ENCODE measurements at places on chromosomes 5 and 9. TPM values are rescaled to one million over a fixed set of nuclear protein-coding genes. Genes with fewer than 3 reads are reported as not detected.
A peak's percentile ranks its signal among the peaks of the same experiment; 100 is the strongest.

- H3K4me3 ChIP-seq, result no peak overlapping the region
- H3K36me3 ChIP-seq, result peaks cover 39% of the 10 kb centered on the region
- H3K4me1 ChIP-seq, result no peaks in the 10 kb centered on the region
- H3K27ac ChIP-seq, result no peak overlapping the region
- no peaks in the 10 kb centered on the region for H3K27me3 ChIP-seq
These were observed 48.2 kb upstream of the RPL26L1 start for GRCh38 chr5:172910828-172911627.

DNA sequence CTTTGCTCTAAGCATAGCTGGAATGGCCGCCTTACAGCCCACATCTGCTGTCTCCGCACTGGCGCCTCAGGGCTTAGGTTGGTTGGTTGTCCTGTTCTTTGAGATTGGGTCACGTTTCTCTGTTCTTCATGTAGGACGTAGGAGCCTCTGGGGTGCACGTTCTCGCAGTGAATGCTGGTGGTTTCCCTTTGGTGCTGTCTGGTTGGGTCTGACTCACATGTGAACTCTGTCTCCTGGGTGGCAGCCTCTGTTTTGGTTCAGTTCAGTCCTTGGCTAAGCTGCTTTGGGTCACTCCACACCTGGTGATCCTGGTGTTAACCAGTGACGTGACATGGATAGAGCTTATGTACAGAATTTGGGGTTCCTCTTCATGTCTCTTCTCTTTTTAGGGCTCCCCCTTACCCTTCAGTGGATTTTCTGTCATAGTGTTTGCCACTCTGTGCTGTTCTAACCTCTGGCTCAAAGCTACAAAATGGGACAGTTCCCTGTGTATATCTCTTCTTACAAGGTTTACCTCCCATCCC, 12.6 kb upstream of the LPCAT1 start:
- no peaks in the 10 kb centered on the region for H3K36me3 ChIP-seq
- peak overlapping the region; percentile 81 for H3K27ac ChIP-seq
- peak overlapping the region; percentile 39 for H3K4me3 ChIP-seq
- no peaks in the 10 kb centered on the region for H3K27me3 ChIP-seq
- peaks cover 10% of the 10 kb centered on the region for H3K4me1 ChIP-seq
- DNase-seq, result peak; percentile 84

GRCh38 chr9:131423171-131423581, 29.3 kb downstream of the PRRC2B start:
- DNase-seq, result no peak
- H3K27ac ChIP-seq, result no peak overlapping the region
- H3K4me3 ChIP-seq, result no peak overlapping the region

DNA sequence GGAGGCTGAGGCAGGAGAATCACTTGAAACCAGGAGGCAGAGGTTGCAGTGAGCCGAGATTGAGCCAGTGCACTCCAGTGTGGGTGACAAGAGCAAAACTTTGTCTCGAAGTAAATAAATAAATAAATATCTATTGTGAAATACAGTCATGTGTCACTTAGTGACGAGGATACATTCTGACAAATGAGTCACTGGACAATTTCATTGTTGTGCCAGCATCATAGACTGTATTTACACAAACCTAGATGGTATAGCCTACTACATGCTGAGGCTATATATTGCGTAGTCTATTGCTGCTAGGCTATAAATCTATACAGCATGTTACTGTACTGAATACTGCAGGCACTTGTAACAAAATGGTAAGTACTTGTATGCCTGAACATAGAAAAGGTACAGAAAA, 61.1 kb upstream of the CCL21 start:
- no peak for DNase-seq
- H3K36me3 ChIP-seq, result no peaks in the 10 kb centered on the region
- H3K4me3 ChIP-seq, result no peak overlapping the region
- H3K27ac ChIP-seq, result no peak overlapping the region
- H3K27me3 ChIP-seq, result peaks cover 5% of the 10 kb centered on the region

GRCh38 chr5:2869471-2869870, 118.0 kb upstream of the IRX2 start:
- no peaks in the 10 kb centered on the region for H3K27me3 ChIP-seq
- H3K4me3 ChIP-seq, result no peak overlapping the region
- DNase-seq, result no peak
- H3K36me3 ChIP-seq, result no peaks in the 10 kb centered on the region

GRCh38 chr5:153654504-153655200, 164.2 kb downstream of the GRIA1 start:
- no peaks in the 10 kb centered on the region for H3K27me3 ChIP-seq
- H3K4me1 ChIP-seq, result no peaks in the 10 kb centered on the region
- no peak overlapping the region for H3K27ac ChIP-seq

- H3K27me3 ChIP-seq, result no peaks in the 10 kb centered on the region
- peaks cover 55% of the 10 kb centered on the region for H3K4me1 ChIP-seq
- peak overlapping the region; percentile 18 for H3K27ac ChIP-seq
- no peak overlapping the region for H3K4me3 ChIP-seq
- no peaks in the 10 kb centered on the region for H3K36me3 ChIP-seq
- peak; percentile 29 for DNase-seq
These were observed 10.9 kb upstream of the NDFIP1 start for GRCh38 chr5:142097681-142098080.

DNA sequence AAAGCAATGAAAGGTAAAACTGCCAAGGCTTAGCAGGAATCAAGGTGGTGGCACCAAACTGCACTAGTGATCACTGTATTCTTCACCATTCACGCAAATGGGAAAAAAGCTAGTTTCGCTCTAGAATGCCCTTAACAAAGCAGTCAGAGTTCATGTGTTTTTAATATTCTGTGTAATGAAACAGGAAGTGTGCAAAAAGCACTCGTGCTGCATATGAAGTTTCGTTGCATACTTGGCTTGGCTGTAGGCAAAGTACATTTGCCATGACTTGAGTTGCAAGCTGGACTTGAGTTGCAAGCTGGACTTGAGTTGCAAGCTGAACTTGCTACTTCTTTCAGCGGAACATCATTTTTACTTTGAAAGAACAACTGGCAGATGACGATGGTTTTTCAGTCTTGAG, 55.4 kb downstream of the FOXI1 start:
- H3K4me1 ChIP-seq, result no peaks in the 10 kb centered on the region
- DNase-seq, result no peak
- H3K27me3 ChIP-seq, result peaks cover under 1% of the 10 kb centered on the region
- no peak overlapping the region for H3K4me3 ChIP-seq

- no peak for DNase-seq
- no peak overlapping the region for H3K27ac ChIP-seq
- H3K4me1 ChIP-seq, result no peaks in the 10 kb centered on the region
- H3K27me3 ChIP-seq, result no peaks in the 10 kb centered on the region
- no peaks in the 10 kb centered on the region for H3K36me3 ChIP-seq
These were observed 14.3 kb upstream of the KLF9 start for GRCh38 chr9:70428781-70429180.

DNA sequence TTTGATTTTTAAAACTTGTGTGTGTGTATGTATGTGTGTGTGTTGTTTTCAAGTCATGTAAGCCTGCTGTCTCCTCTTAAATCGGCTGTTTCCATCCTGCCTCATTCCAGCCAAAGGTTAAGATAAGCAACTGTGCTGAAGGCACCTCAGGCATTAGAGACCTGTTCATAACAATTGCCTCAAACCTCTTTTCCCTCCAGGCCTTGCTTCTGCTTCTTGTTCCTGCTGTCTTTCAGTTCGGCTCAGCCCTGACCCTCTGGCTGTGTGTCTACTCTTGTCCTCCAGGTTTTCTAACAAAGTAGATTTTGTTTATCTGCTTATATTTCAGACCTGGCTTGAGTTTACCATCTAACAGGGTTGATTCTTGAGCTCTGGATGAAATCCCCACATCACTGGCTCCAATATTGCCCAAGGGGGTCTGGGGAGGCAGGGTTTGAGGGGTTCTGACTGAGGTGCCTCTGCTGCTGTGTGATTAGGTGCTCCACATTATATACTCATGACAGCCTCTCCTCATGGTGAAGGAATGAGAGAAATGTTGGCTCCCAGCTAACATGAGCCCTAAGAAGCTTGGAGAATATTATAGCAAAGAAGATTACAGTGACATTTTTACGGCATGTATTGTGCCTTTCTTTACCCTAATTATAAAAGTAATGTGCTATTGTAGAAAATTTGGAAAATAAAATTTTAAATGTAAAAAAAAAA, 229.7 kb upstream of the PIK3R1 start:
- H3K4me1 ChIP-seq, result no peaks in the 10 kb centered on the region
- no peaks in the 10 kb centered on the region for H3K27me3 ChIP-seq
- H3K27ac ChIP-seq, result no peak overlapping the region
- no peak for DNase-seq

DNA sequence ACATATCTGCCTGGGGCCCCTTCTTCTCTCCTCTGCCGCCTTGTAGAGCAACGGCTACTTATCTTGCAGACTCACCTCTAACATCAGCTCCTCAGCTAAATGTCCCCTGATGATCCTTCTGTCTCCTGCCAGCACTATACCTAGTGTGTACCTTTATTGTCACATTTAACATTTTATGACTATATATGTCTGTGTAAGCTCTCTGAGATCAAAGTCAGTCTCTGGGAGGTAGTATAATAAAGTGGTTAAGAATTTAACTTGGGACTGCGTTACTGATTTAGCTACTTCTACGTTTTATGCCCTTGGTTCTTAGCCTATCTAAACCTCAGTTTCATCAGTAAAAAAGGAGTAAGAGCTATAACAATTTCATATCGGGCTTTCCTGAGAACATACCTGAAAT, 2.2 kb downstream of the TMED7 start:
- peak overlapping the region; percentile 86 for H3K27ac ChIP-seq
- no peak overlapping the region for H3K4me3 ChIP-seq
- no peak for DNase-seq
- peaks cover 34% of the 10 kb centered on the region for H3K36me3 ChIP-seq

DNA sequence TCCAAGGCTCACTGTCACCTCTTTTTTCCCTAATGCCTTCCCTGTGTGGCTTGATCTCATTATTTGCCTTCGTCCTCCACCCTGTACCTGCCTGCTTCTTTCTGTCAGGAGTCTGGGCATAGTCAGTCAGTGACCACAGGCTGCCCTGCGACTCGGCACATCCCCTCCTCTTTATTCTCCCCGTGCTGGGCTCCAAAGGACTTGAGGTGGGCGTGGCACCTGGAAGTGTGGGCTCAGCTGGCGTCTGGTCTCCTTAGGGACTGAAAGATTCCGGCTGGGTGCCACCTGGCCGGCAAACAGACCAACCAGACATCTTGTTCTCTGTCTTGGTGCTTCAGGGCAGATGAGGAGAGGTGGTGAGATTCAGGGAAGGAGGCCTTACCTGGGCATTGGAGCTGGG, 29.6 kb upstream of the PRDM12 start:
- no peaks in the 10 kb centered on the region for H3K4me1 ChIP-seq
- no peak for DNase-seq
- H3K27ac ChIP-seq, result no peak overlapping the region

DNA sequence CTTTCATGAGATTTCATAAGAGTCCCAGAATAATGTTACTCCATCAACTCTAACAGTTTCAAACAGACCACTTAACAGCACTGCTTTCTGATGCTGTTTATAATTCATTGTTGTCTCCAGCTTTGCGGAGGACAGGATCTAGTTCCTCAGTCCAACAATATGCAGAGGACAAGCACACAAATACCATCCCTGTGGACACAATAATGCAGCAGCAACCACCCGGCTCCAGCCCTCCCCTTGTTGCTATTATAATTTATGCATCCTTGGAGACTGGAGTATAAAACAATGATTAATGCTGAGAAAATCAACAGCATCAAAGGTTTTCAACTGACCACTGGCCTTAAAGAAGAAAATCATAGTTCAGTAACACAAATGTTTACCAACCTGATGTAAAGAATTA, 108.3 kb downstream of the DENND1A start:
- H3K27ac ChIP-seq, result no peak overlapping the region
- no peak overlapping the region for H3K4me3 ChIP-seq
- no peaks in the 10 kb centered on the region for H3K27me3 ChIP-seq
- H3K36me3 ChIP-seq, result peaks cover 2% of the 10 kb centered on the region
- DNase-seq, result no peak

GRCh38 chr9:113941526-113941925, 65.4 kb downstream of the ZNF618 start:
- H3K36me3 ChIP-seq, result no peaks in the 10 kb centered on the region
- DNase-seq, result no peak
- no peak overlapping the region for H3K4me3 ChIP-seq
- H3K4me1 ChIP-seq, result no peaks in the 10 kb centered on the region

DNA sequence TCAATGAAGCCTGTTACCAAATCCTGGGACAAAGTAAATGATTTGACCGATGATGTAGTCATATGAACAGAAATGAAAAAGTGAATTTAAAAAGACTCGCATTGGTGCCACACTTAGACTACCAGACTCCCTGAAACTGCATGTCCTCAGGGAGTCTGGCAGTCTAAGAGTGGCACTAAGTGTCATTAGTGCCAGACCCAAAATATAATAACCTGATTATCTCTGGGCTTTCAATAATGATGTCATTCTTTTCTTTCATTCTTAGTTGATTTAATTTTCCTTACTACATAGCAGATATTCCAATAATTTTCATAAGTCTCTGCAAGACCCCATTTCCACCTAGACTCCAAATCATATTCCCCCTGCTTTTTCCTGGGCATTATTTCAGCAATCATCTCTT, 59.0 kb downstream of the OR2K2 start:
- DNase-seq, result no peak
- no peaks in the 10 kb centered on the region for H3K36me3 ChIP-seq
- no peaks in the 10 kb centered on the region for H3K4me1 ChIP-seq
- H3K4me3 ChIP-seq, result no peak overlapping the region
- H3K27me3 ChIP-seq, result no peaks in the 10 kb centered on the region

The GABRA1 gene
- not detected for total RNA-seq

The CSF2 gene
- total RNA-seq, result not detected

The IL3 gene
- total RNA-seq, result not detected

The RFESD gene
- total RNA-seq, result 1.3 TPM

The BTNL8 gene
- not detected for total RNA-seq

The BNC2 gene
- total RNA-seq, result not detected

The RASEF gene
- not detected for total RNA-seq

The PAEP gene
- not detected for total RNA-seq

The TLX3 gene
- total RNA-seq, result not detected

The C8G gene
- total RNA-seq, result not detected

The QRFP gene
- not detected for total RNA-seq

The UBE2QL1 gene
- 0.33 TPM for total RNA-seq

All from CD4-positive, alpha-beta T cell (primary cell).